ENCODE measurements at places on chromosomes 3 and 15.

DNA sequence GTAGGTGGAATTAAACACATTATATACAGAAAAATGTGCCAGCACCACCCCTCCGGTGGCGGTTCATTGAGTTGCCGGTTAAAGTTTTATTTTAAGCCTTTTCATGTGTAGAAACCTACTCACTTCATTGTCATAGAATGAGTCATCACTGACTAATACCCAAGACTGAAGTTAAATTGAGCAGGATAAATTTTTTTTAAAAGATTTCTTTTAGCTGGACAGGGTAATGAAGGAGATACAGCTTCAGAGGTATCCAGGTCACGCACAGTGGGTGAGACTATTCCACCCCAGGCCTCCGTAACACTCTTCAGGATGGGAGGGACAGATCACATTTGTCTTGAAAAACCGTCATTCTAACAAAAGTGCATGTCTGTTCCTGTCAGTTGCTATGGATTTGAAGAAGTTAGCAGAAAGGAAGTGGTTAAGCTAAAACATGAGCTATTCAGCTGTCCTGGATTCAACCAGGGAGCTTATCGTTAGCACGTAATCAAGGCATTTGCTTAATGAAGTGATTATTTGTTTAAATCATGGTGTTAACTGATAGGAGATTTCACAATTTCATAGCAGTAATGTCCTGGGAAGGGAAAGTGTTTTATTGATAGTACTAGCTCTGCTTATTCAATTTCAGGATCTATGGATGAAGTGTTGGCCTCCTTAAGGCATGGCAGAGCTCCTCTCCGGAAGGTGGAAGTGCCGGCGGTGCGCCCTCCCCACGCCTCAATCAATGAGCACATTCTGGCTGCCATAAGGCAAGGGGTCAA lies 23.4 kb downstream of the WHAMM start:
- no peak for DNase-seq

DNA sequence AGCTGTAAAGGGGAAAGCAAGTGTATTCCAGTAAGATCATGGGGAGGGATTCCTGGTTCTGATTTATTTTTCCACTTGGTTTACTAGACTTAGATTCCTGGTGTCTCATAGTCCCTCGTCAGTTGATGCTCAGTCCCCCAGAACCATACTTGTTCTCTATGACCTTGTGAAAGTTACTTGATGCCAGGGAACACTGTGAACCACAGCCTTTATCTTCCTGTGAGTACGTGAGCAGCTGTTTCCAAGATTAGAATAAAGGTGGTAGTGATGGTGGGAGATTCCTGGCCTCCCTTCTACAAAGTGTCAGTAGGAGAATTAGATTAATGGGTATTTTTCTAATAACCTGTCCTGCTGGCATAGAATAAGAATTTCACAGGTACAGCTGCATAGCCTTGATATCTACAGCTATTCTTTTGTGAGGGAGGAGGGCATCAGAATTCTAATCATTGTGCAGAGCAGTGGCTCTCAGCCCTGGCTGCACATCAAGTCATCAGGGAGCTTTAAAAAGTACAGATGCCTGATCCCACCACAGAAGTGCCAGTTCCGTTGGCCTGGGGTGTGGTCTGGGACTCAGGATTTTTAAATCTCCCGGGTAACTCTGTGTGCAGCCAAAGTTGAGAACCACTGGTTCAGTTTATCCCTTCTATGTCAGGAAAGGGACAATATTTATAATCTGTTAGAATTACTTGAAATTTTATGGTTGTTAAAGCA lies 20.0 kb downstream of the GPD1L start:
- no peak for DNase-seq

- DNase-seq = no peak
These were observed 56.7 kb downstream of the DRD3 start for GRCh38 chr3:114122027-114122709.

DNA sequence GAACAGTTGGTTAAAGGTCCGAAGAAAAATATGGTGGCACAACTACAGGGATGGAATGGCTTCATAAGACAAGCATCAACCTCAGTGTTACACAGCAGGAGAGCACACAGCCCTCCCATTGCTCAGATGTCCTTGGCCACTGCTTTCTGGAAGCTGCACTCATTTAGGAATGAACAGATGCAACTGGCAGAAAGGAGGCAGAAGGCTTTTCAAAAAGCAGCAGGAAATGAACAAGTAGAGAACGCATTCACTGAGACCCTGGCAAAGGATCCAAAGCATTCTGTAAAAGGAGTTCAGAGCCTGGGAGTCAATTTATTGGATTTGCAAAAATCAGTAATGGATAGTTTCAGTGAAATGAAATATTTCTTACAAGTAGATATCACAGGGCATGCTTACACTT lies 101.1 kb downstream of the PDZRN3 start:
- DNase-seq = no peak

GRCh38 chr3:84292128-84292527 lies 666.7 kb upstream of the CADM2 start:
- no peak for DNase-seq

DNA sequence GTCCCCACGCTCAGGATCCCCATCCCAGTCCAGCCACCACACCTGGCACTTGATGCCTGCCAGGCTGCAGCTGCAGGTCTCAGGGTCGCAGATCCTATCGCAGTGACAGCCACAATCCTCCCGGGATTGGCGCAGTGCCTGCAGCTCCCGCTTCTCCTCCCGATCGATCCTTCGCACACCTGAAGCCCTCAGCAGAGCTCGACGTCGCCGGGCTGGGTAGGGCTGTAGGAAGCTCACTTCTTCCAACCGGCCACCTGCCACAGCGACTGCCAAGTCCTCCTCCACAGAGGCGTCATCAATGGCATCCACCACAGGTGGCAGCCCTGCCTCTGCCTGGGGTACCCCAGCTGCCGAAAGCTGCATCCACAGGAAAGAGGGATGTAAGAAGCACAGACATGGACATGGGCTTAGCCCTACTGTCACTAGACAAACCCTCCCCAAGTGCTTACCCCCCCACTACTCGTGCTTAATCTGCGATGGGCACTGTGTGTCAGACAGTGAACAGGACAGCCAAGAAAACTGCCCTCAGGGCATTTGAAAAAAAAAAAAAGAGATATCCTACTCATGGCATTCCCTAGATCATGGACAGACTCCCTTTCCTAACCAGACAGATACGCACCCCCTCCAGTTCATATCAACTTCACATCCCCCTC lies 9.2 kb downstream of the CSRNP1 start:
- DNase-seq = no peak

DNA sequence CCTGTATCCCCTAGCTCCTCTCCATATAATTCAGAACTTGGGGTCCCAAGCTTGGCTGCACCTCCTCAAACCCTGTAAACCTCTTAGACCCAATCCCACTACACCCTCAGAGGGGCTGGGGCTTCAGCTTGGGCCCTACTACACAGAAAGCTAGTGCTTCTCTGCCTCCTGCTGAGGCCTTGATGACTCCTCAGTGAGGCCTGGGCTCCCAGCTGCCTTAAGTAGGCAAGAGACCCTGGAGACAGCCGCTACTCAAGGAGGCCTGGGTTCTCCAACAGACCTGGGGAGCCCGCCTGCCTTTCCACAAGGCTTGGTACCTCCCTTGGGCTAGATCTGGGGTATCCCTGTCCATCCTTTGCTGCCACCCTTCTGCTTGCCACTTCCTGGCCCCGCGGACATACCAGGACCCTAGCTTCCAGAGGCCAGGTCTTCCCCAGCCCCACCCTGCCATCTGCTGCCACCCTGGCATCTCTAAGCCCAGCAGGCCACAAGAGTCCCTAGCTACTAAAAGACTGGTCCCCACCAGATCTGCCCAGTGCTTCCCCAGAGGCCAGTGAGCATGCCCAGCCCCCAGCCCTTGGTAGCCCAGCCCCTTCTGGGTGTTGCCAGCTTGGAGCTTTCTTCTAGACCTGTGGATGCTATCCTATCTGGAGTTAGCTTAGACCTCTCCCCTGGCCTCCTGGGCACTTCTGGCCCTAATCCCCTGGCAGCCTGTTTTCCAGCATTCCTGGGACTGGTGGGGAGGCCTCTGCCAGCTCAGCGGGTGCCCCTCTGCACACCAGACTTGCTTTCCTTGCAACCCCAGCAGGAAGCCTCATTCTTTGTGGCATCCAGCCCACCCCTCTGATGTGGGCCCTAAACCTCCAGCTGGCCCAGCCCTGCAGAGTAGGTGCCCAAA lies 13.7 kb downstream of the C15orf39 start:
- DNase-seq = no peak

- DNase-seq = no peak
These were observed 171.6 kb downstream of the CD47 start for GRCh38 chr3:107919239-107919638.

GRCh38 chr15:90819390-90819789 lies 49.0 kb upstream of the FURIN start:
- no peak for DNase-seq

- DNase-seq = no peak
These were observed 36.5 kb downstream of the HEG1 start for GRCh38 chr3:125019271-125019670.

GRCh38 chr15:43845421-43845820 lies 18.6 kb downstream of the WDR76 start:
- no peak for DNase-seq

DNA sequence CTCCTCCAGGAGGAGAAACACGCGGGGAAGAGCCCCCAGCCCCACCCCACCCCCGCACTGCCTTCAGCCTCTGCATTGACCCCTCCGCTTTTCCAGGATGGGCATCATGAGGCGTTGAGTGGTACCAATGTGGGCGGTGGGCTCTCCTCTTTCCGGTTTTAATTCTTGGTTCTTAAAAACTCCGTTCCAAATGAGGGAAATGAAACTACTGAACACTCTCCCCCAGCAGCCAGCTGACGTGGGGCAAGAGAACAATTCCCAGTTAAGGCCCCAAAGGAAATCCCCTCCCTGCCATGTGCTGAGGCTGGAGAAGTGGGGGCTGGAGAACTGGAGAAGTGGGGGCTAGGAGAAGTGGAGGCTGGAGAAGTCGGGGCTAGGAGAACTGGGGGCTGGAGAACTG lies 5.3 kb upstream of the NRROS start:
- DNase-seq = no peak

GRCh38 chr3:142990721-142991120 lies 10.6 kb upstream of the U2SURP start:
- DNase-seq = no peak

- DNase-seq = no peak
These were observed 971.4 kb downstream of the MCTP2 start for GRCh38 chr15:95202569-95203349.

DNA sequence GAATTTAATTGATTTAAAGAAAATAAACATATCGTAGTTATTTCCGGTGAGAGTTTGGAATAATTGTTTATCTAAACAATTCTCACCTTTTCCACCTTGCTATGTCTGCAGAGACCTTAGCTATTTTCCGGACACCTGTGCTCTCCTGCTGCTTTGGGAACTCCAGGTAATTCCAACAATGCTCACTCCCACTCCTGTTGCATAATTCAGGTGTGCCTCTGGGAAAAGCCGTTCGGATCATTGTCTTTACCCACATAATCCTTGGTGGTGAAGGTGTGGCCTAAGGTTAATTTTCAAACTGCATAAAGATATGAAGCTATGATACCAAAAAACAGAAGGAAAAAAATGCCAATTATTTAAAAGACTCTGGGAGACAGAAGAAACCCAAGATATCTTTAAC lies 59.4 kb downstream of the LDHAL6B start:
- no peak for DNase-seq

DNA sequence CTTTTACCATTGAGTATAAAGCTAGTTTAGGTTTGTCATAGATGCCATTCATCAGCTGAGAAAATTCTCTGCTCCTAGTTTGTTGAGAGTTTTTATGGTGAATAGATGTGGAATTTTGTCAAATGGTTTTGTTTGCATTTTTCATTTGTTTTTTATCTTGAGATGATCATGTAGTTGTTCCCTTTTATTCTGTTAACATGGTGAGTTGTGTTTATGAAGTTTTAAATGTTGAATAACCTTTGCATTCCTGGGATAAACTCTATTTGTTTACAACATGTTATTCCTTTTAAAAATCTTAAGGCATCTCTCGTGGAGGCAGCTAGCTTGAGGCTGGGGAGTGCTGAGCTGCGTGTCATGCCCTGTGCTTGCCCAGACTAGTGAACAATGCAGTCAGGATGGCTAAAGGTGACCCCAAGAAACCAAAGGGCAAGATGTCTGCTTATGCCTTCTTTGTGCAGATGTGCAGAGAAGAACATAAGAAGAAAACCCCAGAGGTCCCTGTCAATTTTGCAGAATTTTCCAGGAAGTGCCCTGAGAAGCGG lies 48.5 kb downstream of the ANAPC13 start:
- DNase-seq = no peak

GRCh38 chr15:31478702-31479221 lies 152.1 kb downstream of the KLF13 start:
- peak; percentile 60 for DNase-seq

DNA sequence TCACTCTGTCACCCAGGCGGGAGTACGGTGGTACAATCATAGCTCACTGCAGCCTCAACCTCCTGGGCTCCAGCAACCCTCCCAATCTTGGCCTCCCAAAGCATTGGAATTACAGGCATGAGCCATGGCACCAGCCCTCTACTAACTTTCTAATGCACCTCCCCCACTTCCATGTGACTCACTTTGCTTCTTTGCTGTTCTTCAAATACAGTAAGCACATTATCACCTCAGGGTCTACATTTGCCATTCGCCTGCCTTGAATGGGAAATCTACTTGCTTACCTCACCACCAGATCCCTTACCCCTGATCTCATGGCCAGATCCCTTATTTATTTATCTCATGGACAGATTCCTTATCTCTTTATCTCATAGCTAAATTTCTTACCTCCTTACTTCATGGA lies 235.3 kb downstream of the KCNMB2 start:
- DNase-seq = no peak

GRCh38 chr3:47017504-47018268 lies 38.2 kb downstream of the NBEAL2 start:
- DNase-seq = no peak

DNA sequence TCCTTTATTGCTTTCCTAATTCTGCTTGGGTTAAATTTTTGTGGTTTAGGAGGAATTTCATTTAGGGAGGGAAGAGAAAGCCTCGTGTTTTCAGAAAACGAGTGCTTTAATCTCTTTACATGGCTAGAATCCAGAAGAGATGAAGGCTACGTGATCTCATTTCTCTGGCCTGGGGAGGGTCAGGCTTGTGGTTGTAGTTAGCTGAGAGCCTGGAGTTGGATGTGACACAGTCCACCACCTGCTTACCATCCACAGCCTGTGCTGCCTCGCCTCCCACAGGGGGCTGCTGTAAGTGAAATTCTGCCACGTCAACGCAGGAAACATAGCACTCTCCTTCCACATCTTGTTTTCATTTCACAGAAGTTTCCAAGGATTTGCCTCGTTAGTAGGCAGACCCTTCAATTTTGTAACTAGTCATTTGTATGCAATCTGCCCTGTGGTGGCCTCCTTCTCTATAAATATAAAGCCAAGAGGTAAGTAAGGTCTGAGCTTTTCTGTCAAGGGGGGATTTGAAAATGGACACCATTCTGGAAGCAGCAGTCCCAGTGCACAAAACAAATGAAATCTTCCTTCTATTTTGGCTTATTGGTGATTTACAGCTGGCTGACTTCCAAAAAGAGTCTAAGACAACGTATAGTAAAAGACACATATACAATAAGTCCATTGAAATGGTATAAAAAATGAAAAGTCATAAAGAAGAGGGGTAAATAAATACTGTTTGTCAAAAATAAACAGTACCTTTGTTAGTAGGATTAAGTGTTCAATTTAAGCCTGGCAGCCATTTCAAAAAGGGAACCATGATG lies 3.4 kb downstream of the GXYLT2 start:
- no peak for DNase-seq

Measured in ascending aorta (tissue), 2 donors.